ENCODE measurements at places on chromosomes 2 and 18.

GRCh38 chr2:70603066-70603465, 49.4 kb upstream of the TGFA start:
- DNase-seq: no peak

- peak; percentile 64 for DNase-seq
Observed at GRCh38 chr2:191679818-191680600, 2.1 kb downstream of the NABP1 start.

GRCh38 chr2:842151-842803, 108.4 kb upstream of the SNTG2 start:
- no peak for DNase-seq

GRCh38 chr2:28608500-28609424, 112.9 kb downstream of the PLB1 start:
- DNase-seq: peak; percentile 76

GRCh38 chr18:80246445-80247392, 595 bp downstream of the PARD6G start:
- DNase-seq: peak; percentile 16

DNA sequence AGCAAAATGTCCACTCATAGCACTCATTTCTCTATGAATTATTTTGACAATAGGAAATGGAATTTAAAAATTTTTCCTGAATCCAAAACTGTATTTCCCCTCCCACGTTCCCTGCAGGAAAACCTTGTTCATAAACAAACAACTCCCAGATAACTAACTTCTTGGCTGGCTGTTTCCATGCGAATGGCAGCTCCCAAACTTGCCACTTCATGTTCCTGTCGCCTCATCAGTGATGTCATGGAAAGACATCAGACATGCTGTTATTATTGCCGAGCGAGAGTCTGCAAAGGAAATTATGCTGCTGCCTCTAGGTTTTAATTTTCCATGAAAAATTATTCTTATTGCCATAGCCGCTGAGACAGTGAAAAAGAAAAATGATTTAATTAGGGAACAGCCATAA, 117.0 kb upstream of the RIOK3 start:
- DNase-seq: peak; percentile 93

DNA sequence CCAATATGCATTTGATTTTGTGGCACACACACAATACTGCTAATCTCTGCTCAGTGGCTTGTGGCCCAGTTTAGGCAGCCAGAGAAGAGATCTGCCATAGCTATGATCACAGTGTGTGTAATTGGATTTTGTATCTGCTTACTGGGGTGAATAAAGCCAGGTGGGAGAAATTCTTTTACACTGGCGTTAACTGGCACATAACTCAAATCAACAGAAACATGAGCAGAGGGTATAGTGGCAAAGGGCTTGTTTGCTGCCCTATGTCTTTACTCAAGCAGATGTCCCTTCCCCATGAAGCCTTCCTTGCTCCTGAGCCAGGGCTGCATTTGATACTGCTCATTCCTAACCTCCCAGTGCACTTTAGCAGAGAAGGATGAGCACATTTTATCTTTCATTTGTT, 28.5 kb downstream of the STON1 start:
- DNase-seq: no peak

- no peak for DNase-seq
Observed at GRCh38 chr18:9735238-9735637, 27.1 kb downstream of the RAB31 start.

- no peak for DNase-seq
Observed at GRCh38 chr18:57312346-57313144, 39.8 kb upstream of the ST8SIA3 start.

DNA sequence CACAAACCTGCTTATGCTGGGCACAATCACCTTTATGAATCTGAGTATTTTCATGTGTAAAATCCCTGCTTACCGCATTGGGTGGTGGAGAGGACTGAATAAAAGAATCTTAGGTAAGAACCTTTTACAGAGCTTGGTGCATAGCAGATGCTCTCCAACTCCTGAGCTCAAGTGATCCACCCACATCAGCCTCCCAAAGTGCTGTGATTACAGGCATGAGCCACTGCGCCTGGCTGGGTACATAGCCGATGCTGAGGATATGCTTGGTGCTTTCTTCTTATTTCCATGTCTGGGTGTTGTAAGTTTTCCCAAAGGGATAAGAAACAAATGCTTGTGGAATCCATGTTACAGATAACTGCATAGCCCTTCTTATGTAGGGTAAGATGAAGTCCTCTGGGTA, 244.3 kb upstream of the PXDN start:
- DNase-seq: no peak

DNA sequence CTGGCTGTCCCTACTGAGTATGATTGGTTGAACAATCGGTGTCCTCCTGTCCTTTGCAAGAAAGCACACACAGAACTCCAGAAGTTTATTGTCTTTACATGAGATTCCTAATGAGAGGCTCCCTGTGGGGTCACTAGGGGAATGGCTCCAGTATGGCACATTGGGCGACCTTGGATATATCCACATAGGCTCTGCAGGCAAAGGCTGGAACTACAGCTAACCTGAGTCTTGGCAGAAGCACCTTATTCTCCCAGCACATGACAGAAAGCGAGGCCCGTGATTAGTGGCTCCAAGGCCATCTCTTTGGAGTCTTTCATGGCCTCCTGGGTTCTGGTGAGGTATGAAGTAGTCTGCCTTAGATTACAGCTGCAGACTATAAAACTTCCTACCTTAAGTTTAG, 49.0 kb downstream of the ZDBF2 start:
- no peak for DNase-seq

- DNase-seq: peak; percentile 82
Observed at GRCh38 chr2:65420712-65421431, 11.5 kb downstream of the SPRED2 start.

DNA sequence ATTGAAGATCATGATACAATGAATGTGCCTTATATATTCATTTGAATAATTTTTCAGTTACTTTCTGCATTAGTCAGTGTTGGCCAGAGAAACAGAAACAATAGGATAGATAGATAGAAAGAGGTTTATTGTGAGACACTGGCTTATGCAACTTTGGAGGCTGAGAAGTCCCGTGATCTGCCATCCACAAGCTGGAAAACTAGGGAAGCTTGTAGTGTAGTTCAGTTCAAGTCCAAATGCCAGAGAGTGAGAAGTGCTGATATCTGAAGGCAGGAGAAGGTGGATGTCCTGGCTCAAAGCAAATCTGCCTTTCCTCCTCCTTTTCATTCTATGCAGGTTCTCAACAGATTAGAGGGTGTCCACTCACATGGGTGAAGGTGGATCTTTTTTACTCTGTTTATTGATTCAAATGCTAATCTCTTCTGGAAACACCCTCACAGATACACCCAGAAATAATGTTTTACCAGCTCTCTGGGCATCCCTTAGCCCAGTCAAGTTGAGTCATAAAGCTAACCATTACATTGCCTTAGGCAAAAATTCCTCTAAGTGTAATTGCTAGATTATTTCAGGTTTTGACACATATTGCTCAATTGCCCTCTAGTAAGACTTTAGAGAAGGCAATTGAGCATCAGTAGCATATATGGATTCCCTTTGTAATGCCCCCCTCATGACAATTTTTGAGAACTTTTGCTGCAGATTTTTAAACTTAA, 341.4 kb downstream of the LPIN1 start:
- DNase-seq: no peak

GRCh38 chr2:69483696-69484095, 46.5 kb upstream of the NFU1 start:
- DNase-seq: peak; percentile 24

DNA sequence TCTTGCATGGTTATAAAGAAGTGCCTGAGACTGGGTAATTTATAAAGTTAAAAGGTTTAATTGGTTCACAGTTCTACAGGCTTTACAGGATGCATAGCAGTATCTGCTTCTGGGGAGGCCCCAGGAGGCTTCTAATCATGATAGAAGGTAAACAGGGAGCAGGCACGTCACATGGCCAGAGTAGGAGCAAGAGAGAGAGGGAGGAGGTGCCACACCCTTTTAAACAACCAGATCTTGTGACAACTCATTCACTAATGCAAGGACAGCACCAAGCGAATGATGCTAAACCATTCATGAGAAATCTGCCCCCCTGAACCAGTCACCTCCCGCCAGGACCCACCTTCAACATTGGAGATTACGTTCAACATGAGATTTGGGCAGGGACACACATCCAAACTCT, 141.1 kb downstream of the EN1 start:
- DNase-seq: no peak

DNA sequence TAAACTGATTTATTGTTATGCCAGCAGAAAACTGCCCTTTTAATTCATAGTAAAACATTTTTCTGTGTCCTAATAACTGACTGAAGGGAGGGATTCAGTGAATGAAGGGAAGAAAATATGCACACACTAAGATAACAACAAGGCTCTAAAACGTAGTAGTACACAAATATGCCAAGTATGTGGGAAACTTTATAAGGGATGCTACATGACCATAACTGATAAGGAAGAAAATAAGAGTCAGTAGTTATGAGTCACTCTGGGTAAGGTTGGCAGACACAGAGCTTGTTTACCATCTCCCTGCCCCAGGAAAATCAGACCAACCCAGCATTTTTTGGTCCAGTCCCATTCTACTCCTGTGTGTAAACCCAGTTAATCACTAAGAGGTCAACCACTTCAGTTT, 124.2 kb downstream of the RPRM start:
- DNase-seq: no peak

DNA sequence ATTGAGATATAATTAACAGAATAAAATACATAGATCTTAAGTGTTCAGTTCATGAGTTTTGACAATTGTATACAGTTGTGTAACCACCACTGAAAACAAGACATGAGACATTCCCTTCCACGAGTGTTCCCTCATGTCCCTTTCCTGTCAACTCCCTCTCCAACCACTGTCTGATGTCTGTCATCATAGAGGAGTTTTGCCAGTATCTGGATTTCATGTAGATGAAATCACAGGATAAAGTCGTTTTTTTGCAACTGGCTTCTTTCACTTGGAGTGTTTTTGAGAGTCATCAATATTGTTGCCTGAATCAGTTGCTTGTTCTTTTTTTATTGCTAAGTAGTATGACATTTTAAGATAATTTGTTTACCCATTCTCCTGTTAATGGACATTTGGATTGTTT, 52.7 kb downstream of the RBMS1 start:
- DNase-seq: no peak

DNA sequence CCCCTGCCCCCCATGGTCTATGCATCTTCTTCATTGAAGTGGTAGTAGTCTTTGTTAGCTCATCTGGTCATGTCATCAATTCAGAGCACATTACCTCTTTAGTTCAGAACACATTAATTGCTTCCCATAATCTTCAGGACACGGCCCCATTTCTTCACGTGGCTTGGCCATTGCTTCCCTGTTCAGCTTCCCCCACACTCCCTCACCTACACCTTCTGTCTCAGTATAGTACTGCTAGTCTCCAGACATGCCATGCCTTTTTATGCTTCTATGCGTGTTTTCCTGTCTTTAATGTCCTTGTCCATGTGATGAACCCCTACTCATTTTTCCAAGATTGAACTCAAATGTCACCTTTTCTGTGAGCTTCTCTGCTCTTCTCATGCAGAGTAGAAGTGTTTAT, 35.1 kb downstream of the MSH2 start:
- no peak for DNase-seq

DNA sequence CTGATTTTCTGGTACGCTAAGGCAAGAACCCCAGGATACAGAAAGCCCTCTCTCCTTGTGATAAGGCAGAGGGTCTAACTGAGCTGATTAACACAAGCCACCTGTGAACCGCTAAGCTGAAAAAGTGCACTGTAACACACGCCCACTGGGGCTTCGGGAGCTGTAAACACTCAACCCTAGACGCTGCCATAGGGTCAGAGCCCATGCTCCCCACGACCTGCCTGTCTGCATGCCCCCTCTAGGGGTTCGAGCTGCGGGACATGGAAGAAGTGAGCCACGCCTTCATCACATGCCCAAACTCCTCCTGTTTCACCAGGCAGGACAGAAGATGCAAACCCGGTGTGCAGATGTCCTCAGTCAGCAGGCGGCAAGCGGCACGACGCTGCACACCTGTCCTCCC, 173.9 kb upstream of the RAB12 start:
- no peak for DNase-seq

GRCh38 chr2:63058921-63059792, 8.5 kb downstream of the OTX1 start:
- no peak for DNase-seq

DNA sequence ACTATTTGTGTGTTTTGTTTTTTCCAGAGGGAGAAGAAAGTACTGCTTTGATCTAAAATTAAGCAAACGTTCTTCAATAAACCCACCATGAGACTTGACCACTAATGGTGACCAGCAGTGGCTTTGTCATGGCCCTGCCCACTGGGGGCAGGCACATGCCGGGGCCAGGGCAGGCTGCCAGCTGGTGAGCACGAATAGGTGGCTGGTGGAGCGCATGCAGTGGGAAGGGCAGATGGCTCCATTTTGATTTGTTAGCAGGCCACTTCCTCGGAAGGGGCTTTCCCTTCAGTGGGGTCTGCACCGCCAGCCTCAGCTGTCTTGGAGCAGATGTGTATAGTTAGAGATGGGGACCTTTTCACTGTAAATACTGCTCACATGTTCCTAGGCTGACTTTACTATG, 277.1 kb downstream of the SOX11 start:
- no peak for DNase-seq

- DNase-seq: no peak
Observed at GRCh38 chr2:16725549-16725948, 59.9 kb upstream of the CYRIA start.

DNA sequence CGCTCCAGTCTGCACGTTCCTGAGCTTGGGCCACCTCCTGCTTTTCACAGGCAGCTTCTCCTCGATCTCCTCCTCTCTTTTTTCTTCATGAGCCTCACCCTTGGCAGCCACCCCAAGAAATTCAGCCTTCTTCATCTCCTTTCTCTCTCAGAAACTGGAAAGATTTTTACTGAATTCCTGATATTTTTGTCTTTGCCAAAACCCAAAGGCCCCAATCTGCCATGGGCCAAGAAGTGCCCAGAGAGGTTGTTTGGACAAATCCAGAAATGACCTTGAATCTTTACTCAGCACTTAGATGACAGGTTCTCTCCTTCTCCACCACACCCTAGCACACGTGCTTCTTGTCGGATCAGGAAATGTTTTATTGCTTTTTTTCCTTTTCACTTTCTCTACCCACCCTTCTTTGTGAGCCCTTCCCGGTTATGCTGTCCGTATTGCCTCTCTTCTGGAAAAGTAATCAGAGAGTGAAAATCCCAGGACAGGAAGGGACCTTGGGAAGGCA, 134.5 kb upstream of the TNP1 start:
- no peak for DNase-seq
